ENCODE measurements at places on chromosomes 4 and X. TPM values are rescaled to one million over a fixed set of nuclear protein-coding genes. Genes with fewer than 3 reads are reported as not detected.

Gene RHOXF2B
- total RNA-seq = not detected

Gene MBNL3
- total RNA-seq = 0.30 TPM

Gene RFC1
- 41.6 TPM for total RNA-seq

Gene CT45A5
- total RNA-seq = not detected

Gene DDX53
- total RNA-seq = not detected

Gene HPGDS
- total RNA-seq = not detected

Gene HTR2C
- not detected for total RNA-seq

Gene PAGE5
- not detected for total RNA-seq

Gene EPGN
- total RNA-seq = 26.2 TPM

Gene TNIP3
- total RNA-seq = 2.8 TPM

Measured in smooth muscle cell of the umbilical artery (primary cell).